MG63 (cell line): ENCODE measurements at places on chromosomes 12 and 14.

DNA sequence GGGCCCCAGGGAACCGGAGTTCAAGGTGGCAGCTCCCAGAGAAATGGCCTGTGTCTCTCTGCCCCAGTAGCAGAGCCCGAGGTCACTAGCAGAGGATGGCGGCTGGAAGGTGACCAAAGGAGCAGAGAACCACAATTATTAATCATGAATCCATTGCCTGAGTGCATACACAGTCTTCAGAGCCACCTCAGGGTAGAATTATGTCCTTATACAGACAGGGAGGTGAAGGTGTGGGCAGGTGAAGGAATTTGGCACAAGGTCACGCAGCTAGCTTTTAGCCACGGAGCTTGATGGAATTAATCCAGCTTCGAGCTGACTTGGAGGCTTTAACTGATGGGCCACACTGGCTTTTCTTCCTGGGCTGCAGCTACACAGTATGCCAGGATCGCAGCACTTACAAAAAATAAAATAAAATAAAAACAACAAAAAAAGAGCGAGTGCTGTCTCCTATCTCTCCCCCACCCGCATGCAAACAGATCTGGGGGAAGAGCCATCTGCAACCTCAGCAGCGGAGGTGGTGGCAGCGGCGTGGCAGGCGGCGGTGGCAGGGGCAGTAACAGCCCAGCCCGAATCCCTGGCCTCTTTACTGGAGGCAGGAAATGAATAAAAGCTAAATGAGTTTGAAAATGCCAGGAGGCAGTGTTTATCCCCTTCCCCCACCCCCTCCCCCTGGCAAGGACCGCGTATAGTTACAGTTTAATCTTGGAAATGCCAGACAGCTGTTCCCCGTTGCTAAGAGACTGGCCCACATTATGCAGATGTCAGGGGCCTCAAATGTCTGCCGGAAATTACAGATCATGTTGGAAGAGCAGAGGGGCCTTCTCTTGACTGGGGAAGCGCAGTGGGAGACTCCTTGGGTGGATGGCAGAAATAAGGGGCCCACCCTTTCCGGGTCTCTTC is 93.5 kb downstream of the LRRC74A start:
- peak; percentile 53 for DNase-seq

DNA sequence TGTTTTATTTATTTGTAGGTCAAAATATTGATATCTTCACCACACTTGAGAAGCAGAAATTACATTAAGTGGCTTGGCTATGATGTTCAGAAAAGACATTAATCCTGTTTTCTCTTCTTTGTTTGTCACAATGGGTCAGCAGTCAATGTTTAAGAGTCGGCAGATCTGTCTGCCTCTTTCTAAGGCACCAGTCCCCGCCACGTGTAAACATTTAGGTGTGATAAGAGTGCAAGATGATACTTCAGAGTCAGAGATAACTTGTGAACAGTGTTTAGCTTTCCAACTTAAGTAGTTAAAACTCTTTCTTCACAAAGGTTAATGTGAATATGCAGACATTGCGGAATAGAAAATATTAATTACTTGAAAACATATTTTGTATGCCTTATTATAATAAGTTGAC is 160.9 kb downstream of the OTOGL start:
- DNase-seq = no peak

DNA sequence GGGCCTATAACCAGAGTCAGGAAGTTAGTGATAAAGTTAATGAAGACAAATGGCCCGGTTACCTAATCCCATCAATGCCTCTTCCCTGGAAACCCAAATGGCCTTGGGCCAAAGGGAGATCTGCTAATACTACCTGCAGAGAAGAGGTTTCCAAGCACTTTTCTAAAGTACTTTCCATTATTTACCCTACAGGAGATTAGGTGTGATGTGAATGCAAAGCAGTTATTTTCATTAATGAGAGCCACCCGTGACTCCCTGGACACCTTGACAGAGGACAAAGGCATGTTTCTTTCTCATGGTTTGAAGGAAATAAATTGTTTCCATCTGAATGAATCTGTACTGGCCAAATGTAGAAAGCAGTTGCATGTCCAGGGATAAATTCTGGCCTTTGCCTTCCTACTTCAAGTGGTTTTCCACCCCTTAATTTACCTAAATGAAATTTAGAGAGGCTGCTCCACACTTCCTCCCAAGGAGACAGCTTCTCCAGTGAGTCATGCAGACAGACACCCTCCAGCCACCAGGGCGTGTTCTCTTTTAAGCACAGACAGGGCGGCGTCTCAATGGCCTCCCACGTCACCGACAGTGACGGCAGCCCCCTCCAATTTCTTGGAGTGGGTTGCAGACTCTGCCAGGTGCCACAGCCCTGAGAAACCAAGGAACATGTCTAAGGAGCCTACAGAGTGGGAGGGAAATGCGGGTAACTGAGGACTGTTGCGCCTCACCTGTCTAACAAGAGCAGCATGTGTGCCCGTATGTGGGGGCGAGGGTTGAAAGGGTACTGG is 43.9 kb upstream of the GNPNAT1 start:
- peak; percentile 70 for DNase-seq

GRCh38 chr14:97311411-97311810 is 514.2 kb downstream of the VRK1 start:
- DNase-seq = no peak

GRCh38 chr14:21917699-21918436 is 244.2 kb upstream of the OR4E1 start:
- DNase-seq = no peak

DNA sequence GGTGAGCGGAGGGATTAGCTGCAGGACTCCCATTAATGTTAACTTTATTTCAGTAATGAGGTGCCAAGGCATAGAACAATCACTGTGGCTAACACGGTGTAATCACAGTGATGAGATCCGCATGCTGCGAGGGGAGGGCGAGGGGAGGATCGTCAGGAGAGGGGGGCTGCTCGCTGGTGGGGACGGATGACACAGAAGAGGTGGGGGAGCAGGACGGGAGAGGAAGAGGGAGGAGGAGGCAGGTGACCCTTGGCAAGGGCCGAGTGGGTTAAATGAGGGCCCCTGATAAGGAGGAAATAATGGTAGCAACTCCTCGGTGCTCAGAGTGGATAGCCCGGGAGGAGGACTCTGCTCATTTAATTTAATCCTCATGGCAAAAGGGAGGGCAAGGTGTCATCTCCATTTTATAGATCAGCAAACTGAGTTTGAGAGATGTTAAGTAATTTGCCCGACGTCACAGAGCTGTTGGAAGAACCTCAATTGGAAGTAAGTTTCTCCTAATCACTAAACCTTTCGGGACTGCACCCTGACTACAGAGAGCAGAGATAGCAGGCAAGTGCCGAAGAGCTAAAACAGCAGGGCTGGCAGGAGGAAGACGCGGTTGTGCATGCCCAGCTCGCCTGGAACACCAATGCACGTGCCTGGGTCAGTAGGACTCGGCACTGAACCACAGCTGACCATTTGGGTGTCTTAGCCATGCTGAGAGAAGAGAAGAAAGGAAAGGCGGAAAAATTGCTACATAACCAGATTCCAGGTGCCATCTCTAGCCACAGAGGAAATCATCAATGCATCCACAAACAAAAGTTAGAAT is 43.0 kb downstream of the SPRING1 start:
- DNase-seq = no peak

DNA sequence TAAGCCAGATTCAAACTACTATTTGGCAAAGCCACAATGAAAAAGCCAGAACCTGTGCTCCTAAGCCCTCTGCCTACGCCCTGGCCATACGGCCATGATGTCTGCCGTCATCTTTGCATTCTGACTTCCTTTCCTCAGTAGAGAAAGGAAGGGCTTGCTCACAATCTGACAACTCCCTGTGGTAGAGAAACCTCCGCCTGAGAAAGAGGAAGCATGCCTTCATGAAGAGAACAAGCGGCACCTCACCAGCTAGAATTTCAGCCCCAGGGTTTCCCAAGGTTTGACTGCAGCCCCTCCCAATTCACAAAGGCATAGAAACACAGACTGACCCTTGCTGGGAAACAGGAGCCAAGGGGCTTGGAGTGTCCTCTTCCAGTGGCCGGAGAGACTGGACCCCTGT is 25.7 kb downstream of the TEP1 start:
- no peak for DNase-seq

DNA sequence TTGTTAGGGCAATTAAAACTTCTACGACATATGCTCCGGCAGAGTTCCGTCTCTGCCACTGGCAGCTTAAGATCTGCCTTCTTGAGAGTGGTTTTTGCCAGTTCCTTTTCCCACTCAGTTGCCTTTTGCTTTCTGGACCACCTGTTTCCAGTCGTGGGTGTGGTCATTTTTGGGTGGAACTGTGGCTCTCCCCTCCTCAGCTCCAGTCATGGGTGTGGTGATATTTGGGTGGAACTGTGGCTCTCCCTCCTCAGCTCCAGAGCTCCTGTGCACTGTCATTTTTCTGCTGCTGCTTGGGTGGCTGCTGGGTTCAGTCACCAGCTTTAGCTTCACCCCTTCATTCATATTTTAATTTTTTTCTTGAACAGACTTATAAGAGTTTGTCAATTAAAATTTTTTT is 25.3 kb downstream of the WDR20 start:
- DNase-seq = no peak

GRCh38 chr12:120056739-120057138 is 59.8 kb downstream of the RAB35 start:
- no peak for DNase-seq

- no peak for DNase-seq
These were observed 234.8 kb upstream of the ATP2B1 start for GRCh38 chr12:89943463-89943862.

GRCh38 chr14:80992580-80992979 is 37.2 kb downstream of the TSHR start:
- DNase-seq = no peak

- DNase-seq = no peak
These were observed 35.6 kb downstream of the GXYLT1 start for GRCh38 chr12:42109031-42109430.

GRCh38 chr14:97057238-97058073 is 260.3 kb downstream of the VRK1 start:
- DNase-seq = no peak

GRCh38 chr12:104654665-104655609 is 198.2 kb downstream of the CHST11 start:
- DNase-seq = no peak

DNA sequence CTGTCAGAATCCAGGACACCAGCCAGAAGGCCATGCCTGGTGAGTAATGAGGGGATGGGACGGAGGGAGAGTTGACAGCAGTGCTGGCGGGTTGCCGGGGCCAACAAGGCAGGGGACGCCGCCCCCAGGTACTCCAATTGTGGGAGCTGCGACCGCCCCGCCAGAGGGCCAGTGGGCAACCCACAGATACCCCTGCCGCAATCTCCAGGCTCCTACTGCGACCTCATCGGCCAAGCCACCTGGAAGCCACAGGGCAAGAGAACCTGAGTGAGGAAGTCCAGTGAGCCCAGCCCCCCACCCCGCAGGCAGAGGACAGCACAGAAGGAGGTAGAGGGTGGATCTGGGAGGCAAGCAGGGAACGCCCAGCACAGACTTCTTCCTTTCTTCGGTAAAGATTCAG is 103.0 kb downstream of the RIMBP2 start:
- no peak for DNase-seq

- no peak for DNase-seq
These were observed 91.0 kb upstream of the SFSWAP start for GRCh38 chr12:131619736-131620506.

GRCh38 chr12:32240162-32240561 is 133.5 kb downstream of the BICD1 start:
- DNase-seq = no peak

- DNase-seq = no peak
These were observed 114.8 kb downstream of the ESRRB start for GRCh38 chr14:76490735-76491134.

- peak; percentile 35 for DNase-seq
These were observed 76.6 kb downstream of the SSPN start for GRCh38 chr12:26271889-26272492.

- DNase-seq = no peak
These were observed 11.1 kb upstream of the PTGES3 start for GRCh38 chr12:56699020-56699661.

GRCh38 chr12:64759035-64759894 is at the start of gene GNS:
Gene GNS (minus strand): TSS chr12:64759406. CDS start chr12:64759276, 130 bp downstream.
- peak; percentile 90 for DNase-seq
